Esophagus squamous epithelium (tissue), 5 donors: ENCODE measurements at places on chromosomes 3 and 15.

GRCh38 chr3:47578691-47579632, at the start of gene CSPG5:
Gene CSPG5, minus strand, starts transcription at chr3:47578865. Its CDS starts 172 bp downstream, at chr3:47578693.
- DNase-seq, result no peak

DNA sequence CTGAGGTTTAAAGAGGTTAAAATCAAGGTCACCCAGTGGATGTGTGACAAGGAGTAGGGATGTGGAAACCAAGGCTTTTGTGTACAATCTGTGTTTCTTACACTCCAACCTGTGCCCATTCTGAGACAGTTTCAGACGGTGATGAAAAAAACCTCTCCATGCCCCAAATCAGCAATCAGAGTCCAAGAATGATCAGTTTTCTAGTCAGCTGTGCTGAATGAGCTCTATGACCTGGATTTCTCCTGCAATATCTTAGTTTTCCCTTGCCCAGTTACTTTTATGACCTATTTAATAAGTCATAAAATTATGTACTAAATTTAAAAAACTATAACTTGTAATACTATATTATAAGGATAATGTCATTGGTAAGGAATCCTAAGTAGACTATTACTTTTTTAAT, 37.5 kb upstream of the CBLB start:
- no peak for DNase-seq

- no peak for DNase-seq
Observed at GRCh38 chr3:42720126-42720525, 17.5 kb upstream of the HHATL start.

GRCh38 chr3:40016391-40016790, 207.0 kb downstream of the MYRIP start:
- DNase-seq, result no peak

GRCh38 chr3:185076219-185076618, 76.6 kb downstream of the C3orf70 start:
- no peak for DNase-seq

DNA sequence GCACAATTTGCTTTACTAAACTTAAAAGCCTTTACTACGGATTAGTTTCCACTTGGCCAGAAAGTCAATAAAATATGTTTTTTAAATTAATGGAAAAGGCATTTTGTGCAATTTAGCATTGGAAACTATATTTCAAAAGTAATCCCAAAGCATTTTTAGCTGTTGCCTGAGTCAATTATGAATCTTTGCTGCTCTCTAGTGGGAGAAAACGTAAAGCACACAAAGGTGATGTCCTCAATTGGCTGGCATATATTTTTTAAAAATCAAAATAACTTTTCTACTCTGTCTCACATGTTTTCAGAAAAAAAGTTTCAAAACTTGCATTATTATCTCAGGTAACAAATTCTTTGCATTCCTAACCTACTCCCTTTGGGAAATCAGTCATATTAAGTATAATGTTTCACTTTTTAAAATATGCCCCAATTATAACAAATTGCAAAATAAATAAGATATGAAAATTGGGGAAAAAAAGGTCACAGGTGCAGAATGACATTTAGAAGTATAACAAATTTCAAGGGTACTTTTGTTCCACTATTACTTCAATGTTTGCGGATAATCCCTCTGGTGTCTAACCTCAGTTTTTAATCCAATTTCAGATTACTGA, 47.2 kb upstream of the TEX55 start:
- DNase-seq, result no peak
